ENCODE measurements at places on chromosomes 7 and 10.
A peak's percentile ranks its signal among the peaks of the same experiment; 100 is the strongest.

DNA sequence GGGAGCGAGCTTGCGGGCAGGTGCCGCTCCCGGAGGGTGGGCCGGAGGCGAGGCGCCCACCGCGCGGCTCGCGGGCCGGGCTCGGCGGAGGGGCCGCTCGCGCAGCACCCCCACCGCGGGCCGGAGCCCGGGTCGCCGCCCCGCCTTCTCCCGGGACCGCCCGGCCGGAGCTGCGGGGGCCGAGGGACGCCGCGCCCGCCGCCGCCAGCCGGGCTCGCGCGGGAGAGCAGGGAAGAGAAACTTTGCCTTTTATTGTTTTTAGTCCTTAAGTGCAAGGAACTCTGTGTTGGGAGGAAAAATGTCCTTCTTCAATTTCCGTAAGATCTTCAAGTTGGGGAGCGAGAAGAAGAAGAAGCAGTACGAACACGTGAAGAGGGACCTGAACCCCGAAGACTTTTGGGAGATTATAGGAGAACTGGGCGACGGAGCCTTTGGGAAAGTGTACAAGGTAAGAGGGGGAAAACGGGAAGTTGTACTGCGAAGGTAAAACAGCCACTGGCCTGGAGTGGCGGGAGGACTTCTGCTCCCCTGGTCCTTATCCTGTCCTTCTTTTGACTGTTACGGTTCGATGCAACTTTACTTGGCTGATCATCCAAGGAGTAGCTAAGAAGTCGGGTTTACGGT lies 620 bp downstream of the SLK start:
- peak; percentile 46 for DNase-seq

DNA sequence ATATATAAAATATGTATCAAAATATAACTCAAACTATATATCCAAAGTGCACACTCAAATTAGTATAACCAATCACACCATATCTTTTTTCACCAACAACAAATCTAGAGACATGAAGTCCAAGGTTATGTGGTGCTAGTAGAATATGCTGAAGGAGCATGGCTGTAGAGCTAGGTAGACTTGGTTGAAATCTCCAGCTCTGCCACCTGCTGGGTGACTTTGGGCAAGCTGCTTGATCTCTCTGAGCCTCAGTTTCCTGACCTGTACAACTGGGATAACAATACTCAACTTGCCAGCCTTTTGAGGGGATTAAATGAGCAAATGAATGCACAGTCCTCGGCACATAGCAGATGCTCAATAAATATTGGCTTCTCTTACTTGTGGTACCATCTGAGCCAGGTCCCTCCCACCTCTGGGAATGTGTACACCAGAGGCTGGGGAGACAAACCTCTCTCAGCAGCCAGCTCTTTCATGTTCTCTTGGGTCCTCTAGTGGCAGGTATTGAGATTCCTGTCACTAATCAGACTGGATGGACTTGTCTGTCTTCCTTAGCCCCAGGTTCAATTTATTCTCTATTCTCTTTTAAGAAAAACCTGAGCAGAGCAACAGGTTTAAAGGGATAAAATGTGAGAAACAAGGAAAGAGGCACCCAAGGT lies 94.3 kb upstream of the PDE1C start:
- no peak for DNase-seq

- no peak for DNase-seq
Observed at GRCh38 chr10:13080643-13081042, 19.3 kb upstream of the OPTN start.

- DNase-seq: no peak
Observed at GRCh38 chr10:18401416-18402195, 249.8 kb downstream of the NSUN6 start.

DNA sequence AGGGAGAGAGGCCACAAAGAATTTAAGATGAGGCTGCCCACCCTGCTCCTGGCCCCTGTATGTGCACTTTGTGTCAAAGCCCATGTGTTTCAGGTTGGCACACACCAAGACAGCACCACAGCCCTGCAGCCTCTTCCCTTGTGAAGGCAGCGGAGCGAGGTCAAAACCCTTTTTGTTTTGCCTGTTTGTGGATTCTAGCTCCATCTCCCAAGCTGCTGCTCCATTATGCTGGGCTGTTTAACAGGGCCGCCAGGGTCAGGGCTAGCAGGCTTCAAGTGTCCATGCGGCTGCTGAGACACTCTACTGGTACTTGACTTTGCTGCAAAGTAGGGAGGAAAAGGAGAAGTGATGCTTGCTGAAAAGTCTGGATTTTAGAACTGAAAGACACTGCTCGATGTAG lies 142.3 kb upstream of the EFCAB10 start:
- no peak for DNase-seq

DNA sequence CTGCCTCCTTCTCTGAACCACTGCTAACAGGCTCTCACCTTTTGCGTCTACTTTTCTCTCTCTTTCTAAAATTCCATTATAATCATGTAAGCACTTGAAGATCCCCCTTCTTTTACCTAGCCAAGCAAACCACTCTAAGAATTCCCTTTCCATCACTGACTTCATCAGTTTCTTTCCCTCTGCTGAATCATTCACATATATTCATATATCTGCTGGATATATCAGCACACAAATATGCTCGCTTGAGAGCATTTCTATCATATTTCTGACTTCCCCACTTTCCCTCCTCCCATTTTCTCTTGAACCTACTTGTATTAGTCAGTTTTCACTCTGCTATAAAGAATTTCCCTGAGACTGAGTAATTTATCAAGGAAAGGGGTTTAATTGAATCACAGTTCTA lies 84.2 kb upstream of the LRRN3 start:
- no peak for DNase-seq

DNA sequence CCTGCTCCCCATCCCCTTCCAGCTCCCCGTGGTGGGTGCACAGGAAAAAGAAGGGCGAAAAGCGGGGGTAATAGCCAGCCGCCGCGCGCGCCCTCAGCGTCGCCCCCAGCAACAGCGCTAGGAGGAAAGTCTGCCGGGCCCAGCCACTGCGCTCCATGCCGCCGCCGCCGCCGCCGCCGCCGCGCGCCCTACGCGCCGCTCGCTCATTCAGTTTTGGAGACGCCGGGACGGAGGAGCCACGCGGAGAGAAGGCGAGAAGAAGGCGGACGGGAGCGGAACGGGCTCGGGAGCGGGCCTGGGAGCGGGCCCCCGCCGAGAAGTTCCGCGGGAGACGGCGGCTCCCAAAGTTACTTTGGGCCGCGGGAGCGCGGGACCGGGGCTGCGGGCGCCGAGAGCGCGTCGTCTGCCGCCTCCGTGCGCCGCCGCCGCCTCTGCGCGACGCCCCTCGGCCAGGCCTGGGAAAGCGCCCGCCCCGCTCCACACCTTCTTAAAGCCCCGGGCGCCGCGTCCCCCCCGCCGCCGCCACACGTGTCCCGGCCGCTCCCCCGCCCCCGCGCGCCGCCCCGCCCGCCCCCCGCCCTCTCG lies at the start of gene RELN:
Gene RELN, minus strand, starts transcription at position 459 of the 585 bp plus-strand sequence. Its CDS starts 302 bp downstream, at position 157.
- peak; percentile 11 for DNase-seq

DNA sequence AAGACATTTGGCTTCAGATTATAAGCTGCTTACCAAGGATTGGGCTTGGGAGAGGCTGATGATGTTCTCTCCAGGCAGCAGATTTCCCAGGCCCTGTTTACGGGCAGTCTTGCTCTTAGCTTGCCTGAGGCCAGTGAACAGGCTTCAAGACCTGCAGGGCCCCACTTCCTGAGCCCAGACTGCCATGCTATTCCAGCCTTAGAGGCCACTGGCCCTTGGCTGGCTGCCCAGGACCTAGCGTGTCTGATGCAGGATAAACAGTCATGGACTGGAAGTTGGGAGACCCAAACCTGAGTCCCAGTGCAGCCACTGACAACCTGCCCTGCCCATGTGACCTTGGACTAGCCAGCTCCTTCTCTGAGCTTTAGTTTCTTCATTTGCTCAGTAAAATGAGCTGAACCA lies 2.9 kb downstream of the PRXL2A start:
- DNase-seq: no peak

GRCh38 chr10:48835781-48836180 lies 103.9 kb downstream of the LRRC18 start:
- no peak for DNase-seq

- no peak for DNase-seq
Observed at GRCh38 chr10:5183923-5184322, 1.0 kb downstream of the AKR1C8 start.

DNA sequence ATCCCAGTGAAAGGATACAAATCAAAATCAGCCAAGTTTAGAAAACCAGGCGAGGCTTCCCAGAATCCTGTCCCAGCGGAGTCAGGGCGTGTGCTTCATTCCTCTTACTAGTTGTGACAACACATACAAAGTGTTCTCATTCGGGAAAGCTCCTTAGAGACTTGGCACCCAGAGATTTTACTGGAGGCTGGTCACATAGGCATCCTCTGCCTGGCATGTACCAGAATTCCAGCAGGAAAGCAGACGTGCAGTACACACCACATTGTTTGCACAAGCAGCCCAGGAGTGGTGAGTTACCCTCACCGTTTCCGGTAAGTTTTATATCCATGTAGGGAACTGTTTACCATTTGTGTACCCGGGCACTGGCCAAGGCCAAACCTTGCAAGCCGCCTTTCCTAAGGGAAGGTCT lies 34.9 kb downstream of the MMRN2 start:
- DNase-seq: no peak

DNA sequence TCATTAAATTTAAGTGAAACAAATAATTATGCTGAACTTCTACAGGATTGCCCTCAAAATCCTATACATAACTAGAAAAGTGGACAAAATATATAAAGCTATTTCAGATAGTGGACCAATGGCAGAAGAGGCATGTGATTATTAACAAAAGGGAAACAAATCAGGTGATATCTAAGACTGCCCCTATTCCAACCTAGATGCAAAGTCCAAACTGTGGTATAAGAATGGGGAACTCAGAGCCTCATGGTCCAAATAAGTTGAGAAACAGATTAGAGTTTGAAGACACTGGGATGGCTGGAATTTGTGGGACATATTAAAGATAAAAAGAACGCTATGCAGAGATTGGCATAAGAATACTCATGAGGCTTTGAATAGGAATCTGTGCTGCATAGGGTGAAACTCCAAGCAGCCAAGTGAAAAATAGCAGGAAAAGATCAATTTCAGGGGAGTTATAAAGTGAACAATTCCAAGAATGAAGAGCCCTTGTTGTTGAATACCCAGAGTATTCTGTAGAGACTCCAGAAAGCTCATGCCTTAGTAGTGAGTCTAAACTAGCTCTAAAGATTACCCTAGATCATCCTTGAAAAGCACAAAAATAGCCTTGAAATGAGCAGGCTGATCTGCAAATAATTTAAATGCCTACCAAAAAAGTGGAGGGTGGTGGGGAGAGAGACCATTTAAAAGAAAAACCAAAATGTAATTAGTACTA lies 152.4 kb downstream of the IMMP2L start:
- DNase-seq: no peak

GRCh38 chr7:103613655-103614642 lies 167.9 kb upstream of the SLC26A5 start:
- no peak for DNase-seq

- peak; percentile 17 for DNase-seq
Observed at GRCh38 chr7:10889266-10889898, 84.3 kb upstream of the PHF14 start.

DNA sequence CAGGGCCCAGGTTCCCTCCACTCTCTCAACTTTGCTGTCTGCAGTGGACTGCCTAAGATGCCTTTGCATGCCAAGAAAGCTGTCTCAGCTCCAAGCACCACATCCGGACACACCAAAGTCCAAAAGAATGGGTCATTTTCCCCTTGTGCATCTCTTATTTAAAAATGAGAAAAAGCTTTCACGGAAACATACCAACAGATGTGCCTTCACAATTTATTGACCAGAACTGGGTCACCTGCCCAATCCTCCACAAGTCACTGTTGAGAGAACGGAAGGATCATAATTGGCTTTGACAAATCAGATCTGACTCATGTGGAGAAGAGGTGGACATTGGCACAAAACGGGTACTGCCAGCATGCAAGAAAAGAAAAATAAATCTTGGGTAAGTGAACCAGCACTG lies 258.3 kb downstream of the SNX13 start:
- no peak for DNase-seq

DNA sequence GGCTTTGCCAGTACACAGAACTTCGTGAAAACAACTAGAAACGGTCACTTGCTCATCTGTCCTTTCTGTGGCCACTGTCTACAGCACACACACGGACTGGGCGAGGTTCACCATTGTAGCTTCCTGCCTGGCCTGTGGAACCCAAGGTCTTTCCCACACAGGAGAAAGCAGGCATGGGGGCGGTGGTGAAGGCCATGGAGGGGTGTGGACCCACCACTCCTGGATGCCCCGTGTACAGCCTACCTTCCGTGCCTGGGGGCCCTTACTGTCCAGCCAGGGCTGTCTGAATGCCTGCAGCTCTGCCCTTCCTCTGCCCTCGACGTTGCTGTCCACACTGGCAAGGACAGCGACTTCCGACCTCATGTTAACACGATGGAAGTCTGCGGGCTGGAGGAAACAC lies 108.8 kb downstream of the PRPF18 start:
- DNase-seq: no peak

- no peak for DNase-seq
Observed at GRCh38 chr7:114944745-114945625, 23.1 kb downstream of the MDFIC start.

DNA sequence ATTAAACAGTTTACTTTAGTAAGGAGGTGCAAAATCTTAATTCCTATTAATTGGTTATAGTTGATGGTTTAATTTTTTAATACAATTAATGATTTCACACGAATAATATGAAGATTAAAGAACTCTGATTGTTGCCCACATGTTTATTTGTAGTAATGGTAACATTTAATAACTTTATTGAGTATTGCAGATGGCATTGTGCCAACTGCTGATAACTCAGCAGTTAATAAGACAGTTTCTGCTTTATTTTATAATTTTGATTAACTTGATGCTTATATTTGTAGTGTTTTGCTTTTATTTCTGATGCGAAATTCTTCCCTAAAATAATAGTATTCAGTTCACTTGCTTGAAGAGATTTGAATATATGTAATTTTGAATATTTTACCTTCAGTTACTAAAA lies 2.8 kb downstream of the DNAJB9 start:
- DNase-seq: no peak

- DNase-seq: no peak
Observed at GRCh38 chr10:126101736-126102135, 205.4 kb downstream of the FANK1 start.

DNA sequence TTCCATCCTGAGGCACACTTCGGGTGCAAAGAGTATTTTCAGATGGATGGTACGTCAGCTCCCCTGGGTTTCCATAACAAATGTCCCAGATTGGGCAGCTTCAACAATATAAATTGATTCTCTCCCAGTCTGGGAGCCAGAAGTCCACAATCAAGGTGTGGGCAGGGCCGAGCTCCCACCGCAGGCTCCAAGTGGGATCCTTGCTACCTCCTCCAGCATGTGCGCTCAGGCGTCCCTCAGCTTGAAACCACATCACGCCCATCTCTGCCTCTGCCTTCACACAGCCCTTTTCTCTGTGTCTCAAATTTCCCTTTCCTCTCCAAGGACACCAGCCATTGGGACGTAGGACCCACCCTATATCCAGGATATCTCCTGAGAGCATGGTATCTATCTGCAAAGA lies 153.5 kb downstream of the DIP2C start:
- DNase-seq: no peak

- DNase-seq: no peak
Observed at GRCh38 chr7:90298145-90299038, 22.7 kb downstream of the FAM237B start.

GRCh38 chr10:88707429-88708155 lies 1.5 kb downstream of the LIPK start:
- peak; percentile 6 for DNase-seq
